Activated CD4-positive, alpha-beta memory T cell treated with anti-CD3 and anti-CD28 coated beads for 36 hours (primary cell): ENCODE measurements at places on chromosomes 13 and 19.

DNA sequence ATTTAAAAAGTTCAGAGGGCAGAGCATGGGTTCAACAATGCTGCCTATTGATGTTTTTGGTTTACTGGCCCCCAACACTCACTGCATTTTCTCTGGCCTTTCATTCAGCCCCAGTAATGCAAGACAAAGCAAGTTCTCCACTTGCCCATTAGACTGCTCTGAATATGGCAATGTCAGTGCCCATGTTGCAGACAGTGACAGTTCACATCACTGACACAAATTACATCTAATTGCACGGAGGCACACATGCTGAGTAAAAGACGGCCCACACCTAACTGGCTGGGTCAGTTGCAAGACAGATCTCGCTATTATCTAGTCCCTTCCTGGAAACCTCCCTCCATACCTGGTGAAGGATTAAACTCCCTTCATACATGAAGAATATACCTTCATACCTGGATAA is 54.0 kb downstream of the ENOX1 start:
- no peak overlapping the region for H3K4me3 ChIP-seq
- H3K27ac ChIP-seq = no peak overlapping the region
- peaks cover 13% of the 10 kb centered on the region for H3K27me3 ChIP-seq
- no peak for DNase-seq

GRCh38 chr13:20410726-20411125 is 114.9 kb downstream of the CRYL1 start:
- no peak overlapping the region for H3K27ac ChIP-seq
- DNase-seq = peak; percentile 4
- H3K27me3 ChIP-seq = no peaks in the 10 kb centered on the region
- H3K36me3 ChIP-seq = peaks cover 2% of the 10 kb centered on the region

DNA sequence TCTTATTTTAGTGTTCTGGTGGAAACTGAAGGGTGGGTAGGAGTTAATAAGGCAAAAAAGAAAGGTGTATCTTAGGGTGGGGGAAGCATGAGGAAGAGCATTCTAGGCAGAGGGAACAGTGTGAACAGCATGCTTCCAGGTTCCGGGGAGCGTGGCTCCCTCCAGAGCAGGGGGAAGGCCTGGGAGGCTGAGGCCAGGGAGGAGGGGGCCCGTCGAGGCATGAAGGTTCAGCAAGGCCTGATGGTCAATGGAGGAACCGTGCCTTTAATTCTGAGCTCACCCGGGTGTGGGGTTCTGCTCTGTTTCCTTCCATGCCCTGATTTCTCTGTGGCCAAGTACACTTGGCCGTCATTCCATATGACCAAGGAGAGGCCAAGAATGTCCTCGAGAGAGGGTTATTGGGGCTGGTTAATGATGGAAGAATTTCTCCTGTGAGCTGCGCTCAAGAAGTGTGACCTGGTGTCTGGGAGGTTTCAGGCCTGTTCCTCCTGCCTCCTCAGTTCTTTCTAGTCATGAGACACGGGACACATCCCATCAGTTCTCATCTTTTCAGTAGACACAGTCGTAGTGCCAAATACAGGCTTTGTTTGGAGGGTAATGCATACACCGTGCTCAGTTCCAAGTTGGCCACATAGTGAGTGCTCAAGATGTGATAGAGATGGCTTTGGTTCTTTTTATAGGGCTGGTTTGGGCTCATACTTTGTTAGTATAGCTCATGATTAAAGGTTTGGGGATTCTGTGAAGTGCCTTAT is 73.6 kb downstream of the SIPA1L3 start:
- no peak overlapping the region for H3K4me3 ChIP-seq
- no peaks in the 10 kb centered on the region for H3K36me3 ChIP-seq
- no peaks in the 10 kb centered on the region for H3K4me1 ChIP-seq

DNA sequence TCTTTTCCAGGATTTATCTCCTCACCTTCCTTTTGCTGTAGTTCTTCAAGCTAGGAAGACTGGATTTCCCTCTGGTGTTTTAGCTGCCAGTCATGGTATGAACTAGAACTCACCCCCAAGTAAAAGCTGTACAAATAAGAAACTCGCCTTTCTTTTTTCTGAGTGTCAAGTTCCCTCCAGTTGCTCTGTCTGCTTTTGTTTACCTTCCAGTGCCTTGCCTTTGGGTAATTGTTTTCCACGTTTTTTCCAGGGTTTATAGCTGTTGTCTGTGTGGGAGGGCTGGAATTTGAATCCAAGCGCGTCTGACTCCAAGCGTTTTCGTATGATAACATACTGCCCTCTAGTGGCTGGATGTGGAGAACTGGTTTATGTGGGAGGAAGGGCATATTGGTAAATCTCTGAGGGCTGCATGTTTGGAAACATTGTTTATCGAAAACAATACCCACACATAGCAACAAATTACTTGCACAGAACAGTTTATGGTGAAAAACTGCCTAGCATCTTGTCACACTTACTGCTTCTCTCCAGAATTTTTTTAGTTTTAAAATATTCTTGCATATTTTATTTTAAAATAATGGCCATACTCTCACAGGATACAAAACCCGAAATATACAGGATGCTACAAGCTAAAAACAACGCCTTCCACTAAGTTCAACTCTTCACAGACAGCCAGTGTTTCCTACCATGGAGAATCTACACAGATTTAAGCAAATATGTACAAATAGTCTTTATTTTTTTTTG is 19.2 kb downstream of the RCN3 start:
- peak overlapping the region; percentile 75 for H3K4me3 ChIP-seq
- no peaks in the 10 kb centered on the region for H3K27me3 ChIP-seq
- H3K4me1 ChIP-seq = peaks cover 29% of the 10 kb centered on the region
- H3K27ac ChIP-seq = peak overlapping the region; percentile 59
- no peaks in the 10 kb centered on the region for H3K36me3 ChIP-seq

GRCh38 chr13:48978942-48979601 is 3.4 kb downstream of the FNDC3A start:
- no peaks in the 10 kb centered on the region for H3K27me3 ChIP-seq
- H3K27ac ChIP-seq = peak overlapping the region; percentile 23
- peaks cover 55% of the 10 kb centered on the region for H3K4me1 ChIP-seq
- peaks cover 19% of the 10 kb centered on the region for H3K36me3 ChIP-seq

DNA sequence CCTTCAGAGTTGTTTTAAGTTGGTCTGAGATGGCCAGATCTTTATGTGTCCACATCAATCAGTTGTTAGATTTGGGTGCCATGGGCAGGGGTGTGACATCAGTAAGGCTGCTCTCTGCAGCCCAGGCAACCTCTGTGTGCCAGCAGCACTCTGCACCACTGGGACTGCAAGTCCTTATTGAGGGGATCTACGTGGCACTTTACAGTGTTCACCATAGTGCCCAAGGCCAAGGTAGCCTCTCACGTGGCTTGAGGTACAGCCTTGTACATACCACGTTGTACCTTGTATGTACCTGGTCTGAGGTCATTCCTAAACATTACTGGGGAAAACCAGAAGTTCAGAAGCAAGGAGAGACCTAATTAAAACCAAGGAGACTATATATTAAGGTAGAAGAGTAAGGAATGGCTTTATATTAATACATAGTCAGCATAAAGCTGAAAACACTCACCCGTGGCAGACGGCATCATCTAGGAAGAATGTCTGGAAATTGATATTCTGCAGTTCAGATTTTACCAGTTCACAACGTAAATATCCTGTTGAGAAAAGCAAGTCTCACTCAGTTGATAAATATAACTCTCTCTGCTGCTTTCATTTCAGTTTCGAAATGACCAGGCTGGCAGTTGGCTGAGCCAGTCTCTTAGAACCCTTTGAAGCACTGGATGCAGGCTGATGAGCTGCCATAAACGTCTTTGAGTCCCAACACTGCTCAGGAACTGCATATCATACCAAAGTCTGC is 128.8 kb downstream of the ZDHHC20 start:
- H3K27ac ChIP-seq = no peak overlapping the region
- H3K4me1 ChIP-seq = peaks cover 46% of the 10 kb centered on the region
- peak; percentile 58 for DNase-seq
- peaks cover 2% of the 10 kb centered on the region for H3K36me3 ChIP-seq
- H3K27me3 ChIP-seq = no peaks in the 10 kb centered on the region
- H3K4me3 ChIP-seq = peak overlapping the region; percentile 6

GRCh38 chr13:21343659-21344058 is 115.4 kb downstream of the ZDHHC20 start:
- no peak overlapping the region for H3K4me3 ChIP-seq
- no peak for DNase-seq
- peaks cover 21% of the 10 kb centered on the region for H3K4me1 ChIP-seq
- H3K36me3 ChIP-seq = no peaks in the 10 kb centered on the region
- no peak overlapping the region for H3K27ac ChIP-seq
- H3K27me3 ChIP-seq = no peaks in the 10 kb centered on the region

GRCh38 chr19:13981467-13981866 is 24.7 kb downstream of the RFX1 start:
- H3K36me3 ChIP-seq = peaks cover 4% of the 10 kb centered on the region
- DNase-seq = no peak

DNA sequence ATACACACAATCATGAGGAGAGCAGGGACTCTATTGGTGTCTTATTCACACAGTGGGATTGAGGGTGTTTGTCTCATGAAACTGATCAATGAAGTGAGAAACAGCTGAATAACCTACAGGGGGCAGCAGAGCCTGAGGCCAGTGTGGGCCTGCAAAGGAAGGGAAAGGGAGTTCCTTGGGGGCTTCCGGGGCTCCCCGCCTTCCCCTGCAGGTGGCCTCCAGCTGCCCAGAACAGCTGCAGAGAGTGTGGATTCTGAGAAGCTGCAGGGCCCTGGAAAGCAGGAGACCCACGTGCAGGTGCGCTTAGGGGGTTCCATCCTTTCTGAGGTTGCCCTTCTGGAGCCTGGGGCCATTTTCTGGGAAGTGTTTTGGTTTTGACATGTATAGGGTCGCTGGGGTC is 20.1 kb downstream of the ZNF763 start:
- DNase-seq = peak; percentile 32
- H3K4me1 ChIP-seq = peaks cover 7% of the 10 kb centered on the region
- H3K27me3 ChIP-seq = no peaks in the 10 kb centered on the region
- no peak overlapping the region for H3K4me3 ChIP-seq

GRCh38 chr13:100409132-100409531 is 179.5 kb downstream of the GGACT start:
- H3K4me1 ChIP-seq = no peaks in the 10 kb centered on the region
- DNase-seq = no peak
- peaks cover 50% of the 10 kb centered on the region for H3K36me3 ChIP-seq
- H3K4me3 ChIP-seq = no peak overlapping the region
- no peaks in the 10 kb centered on the region for H3K27me3 ChIP-seq
- H3K27ac ChIP-seq = no peak overlapping the region

DNA sequence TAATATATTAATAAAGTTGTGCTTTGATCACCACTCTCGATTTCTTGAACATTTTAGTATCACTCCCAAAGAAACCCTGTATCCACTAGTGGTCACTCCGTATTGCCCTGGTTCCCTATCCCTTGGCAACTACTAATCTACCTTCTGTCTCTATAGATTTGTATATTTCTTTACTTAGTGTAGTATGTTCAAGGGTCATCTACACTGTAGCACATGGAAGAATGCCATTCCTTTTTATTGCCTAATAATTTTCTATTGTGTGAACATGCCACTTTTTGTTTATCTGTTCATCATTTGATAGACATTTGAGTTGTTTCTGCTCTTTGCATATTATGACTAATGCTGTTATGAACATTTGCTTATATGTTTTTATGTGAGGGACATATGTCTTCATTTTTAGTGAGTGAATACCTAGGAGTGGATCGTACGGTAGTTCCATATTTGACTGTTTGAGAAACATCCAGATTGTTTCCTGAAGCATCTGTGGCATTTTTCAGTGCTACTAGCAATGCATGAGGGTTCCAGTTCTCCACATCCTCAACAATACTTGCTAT is 254.0 kb downstream of the GPC6 start:
- no peaks in the 10 kb centered on the region for H3K36me3 ChIP-seq
- H3K27me3 ChIP-seq = no peaks in the 10 kb centered on the region
- H3K4me1 ChIP-seq = no peaks in the 10 kb centered on the region
- DNase-seq = no peak
- H3K4me3 ChIP-seq = no peak overlapping the region
